ENCODE measurements at places on chromosomes 2 and 18.

GRCh38 chr2:23554054-23554697, 169.2 kb downstream of the KLHL29 start:
- no peak for DNase-seq

DNA sequence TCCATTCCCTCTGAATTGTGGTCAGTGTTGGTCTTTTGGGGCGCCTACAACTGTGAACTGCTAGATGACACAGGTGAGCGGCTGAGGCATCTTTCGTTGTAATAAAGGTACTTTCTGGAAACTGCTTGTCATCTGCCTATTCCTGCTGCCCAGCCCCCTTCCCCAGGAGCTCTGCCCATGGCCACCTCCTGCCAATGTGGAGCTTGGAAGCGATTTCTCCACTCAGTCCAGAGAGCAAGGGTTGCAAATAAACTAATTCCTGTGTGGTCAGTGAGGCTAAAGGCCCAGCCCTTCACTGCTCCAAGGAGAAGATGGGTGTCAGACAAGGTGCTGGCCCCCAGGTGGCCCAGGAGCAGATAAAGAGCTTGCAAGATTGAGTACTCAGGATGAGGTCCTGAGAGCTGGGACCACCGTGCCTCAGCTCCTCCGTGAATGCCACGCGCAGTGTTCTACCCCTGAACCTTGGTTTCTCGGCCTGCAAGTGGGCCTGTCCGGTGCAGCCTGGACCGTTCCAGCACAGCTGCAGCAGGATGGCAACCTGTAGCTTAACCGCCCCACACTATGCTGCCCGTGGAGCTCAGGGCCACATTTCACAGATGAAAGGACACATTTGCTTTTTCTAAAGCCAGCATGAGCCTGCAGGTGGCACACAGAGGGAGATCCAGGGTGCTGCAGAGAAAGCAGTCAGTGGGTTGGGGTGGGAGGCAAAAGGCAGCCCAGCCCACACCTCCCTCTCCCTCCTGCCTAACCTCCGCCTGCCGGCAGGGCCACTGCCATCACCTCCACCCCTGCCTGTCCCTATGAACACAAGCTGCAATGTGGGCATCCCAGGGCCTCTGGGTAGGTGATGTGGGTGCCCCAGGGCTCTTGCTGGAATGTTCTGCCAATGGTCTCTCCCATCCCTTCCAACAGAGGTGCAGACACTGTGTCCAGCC, 78.7 kb upstream of the OTOF start:
- DNase-seq = no peak

DNA sequence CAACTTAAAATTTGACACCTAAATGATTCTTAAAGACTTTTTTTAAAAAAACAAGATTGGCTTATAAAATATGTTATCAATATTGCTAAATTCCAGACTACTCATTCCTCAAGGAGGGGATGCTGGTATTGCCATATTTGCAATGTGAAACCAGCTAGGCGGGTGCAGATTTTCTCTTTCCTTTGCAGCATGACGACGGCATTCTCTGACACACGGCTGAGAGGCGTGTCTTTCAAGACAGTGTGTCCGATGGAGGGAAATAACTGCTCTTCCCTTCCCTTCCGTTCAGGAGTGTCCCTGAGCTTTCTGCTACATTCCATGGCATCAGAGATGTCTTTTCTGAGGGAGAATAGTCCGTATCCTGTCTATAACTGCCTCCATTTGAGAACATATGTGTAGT, 38.2 kb upstream of the CNGA3 start:
- DNase-seq = no peak

DNA sequence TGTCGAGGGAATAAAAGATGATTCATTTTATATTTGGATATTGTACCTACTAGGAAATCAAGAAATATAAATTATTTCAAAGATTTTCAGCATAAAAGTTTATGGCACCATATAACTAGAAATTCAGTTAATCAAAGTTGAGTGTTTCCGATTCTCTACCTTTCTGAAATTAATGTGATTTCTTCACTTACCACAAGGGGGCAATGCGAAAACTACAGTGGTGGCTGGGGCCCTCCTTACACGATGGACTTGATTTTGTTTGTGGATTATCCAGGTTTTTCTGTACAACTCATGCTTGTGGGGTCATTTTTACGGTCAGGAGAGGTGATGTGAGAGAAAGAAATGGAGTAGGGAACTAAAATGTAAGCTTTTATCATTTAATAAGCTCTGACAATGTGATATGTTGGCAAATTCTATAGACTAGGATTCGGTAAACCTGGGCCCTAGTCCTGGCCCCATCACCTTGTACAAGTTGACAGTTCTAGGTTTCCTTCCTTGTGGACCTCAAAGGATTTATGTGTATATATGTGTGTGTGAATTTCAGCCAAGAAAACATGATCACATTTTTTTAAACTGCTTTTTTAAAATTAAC, 47.6 kb downstream of the G6PC2 start:
- no peak for DNase-seq

GRCh38 chr2:177334940-177335543, 57.5 kb upstream of the AGPS start:
- DNase-seq = no peak

DNA sequence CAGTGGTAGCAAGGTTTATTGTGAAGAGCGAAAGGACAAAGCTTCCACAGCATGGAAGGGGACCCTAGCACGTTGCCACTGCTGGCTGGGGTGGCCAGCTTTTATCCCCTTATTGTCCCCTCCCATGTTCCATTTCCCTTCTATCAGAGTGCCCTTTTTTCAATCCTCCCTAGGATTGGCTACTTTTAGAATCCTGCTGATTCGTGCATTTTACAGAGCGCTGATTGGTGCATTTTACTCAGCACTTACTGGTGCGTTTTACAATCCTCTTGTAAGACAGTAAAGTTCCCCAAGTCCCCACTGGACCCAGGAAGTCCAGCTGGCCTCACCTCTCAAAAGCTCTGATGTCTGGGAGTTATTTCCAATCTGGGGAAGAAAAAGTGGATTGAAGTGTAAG, 90.1 kb downstream of the CD8B2 start:
- no peak for DNase-seq

DNA sequence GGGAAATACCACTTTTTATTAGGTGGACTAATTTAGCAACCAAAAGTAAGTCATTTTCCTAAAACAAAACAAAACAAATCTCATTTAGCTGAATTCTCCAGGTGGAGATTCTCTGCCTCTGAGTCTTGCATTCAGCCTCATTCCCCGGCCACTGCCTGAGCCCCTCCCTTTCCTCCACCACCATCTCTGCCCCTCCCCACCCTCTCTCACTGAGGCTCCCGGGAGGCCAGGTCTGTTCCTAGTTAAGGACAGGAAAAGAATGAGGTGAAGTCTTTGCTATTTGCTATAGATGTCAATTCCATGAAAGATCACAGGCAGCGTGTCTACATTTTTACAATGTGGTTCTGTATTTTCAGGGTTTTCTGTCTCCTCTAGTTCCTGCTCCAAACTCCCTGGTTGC, 83.0 kb upstream of the SOX11 start:
- DNase-seq = no peak

DNA sequence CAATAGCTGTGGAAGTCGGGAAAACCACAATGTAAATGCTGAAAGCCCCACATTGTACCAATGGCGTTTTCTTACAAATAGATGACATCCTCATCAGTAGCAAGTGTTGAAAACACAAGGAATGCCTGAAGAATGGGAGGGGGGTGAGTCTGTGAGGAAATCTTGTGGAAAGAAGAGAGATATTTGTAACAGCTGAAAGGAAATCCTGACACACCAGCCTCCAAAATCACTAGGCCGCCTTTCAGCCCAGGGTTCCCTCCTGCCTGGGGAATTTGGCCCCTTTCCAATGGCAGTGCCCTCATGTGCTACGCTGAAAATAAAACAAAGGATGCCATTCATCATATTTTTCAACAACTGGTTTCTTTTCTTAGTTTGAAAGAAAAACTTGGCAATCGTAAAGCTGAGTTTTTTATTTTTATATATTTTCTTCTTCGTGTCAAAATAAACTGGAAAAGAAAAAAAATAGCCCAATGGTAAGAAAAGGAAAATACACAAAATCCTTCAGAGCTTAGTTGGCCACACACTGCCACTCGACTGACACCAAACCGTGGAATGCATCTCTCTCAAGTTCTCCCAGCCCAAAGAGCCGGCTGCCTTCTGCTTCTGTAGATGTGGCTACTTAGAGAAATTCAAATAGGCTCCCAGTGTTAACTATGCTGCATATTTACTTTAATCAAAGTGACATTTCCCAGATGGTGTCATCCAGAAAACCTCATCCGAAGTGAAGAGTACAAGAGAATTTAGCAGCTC, 52.0 kb downstream of the FTCDNL1 start:
- no peak for DNase-seq

- DNase-seq = no peak
Observed at GRCh38 chr2:24721470-24721869, 71.7 kb downstream of the PTRHD1 start.

GRCh38 chr2:20838016-20838415, 15.1 kb upstream of the LDAH start:
- DNase-seq = no peak
